Activated CD8-positive, alpha-beta memory T cell treated with anti-CD3 and anti-CD28 coated beads for 36 hours (primary cell): ENCODE measurements at places on chromosomes 6 and 20. TPM values are rescaled to one million over a fixed set of nuclear protein-coding genes. Genes with fewer than 3 reads are reported as not detected.

NOX3 gene
- total RNA-seq, result not detected

TASP1 gene
- 12.7 TPM for total RNA-seq

GMNN gene
- total RNA-seq, result 80.5 TPM

CRIP3 gene
- 0.88 TPM for total RNA-seq
